ENCODE measurements at places on chromosomes 1 and 21.

- no peak for DNase-seq
Observed at GRCh38 chr1:45393718-45394302, 53.6 kb upstream of the MUTYH start.

DNA sequence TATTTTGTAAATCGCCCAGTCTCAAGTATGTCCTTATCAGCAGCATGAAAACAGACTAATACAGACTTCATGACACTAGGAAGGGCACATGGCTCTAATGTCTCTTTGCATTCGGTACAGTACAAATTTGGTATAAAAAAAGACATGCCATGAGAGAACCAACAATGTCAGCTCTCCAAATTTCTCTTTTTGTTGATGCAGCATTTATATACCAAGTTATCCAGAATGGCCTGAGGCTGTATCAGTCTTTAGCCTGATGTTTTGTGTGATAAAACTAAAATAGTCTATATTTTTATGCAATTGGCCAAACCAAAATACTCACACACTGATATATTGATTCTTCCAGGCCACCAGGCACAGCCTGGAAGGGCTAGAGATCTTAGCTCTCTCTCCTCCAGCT is 124.3 kb upstream of the SAMSN1 start:
- no peak for DNase-seq

DNA sequence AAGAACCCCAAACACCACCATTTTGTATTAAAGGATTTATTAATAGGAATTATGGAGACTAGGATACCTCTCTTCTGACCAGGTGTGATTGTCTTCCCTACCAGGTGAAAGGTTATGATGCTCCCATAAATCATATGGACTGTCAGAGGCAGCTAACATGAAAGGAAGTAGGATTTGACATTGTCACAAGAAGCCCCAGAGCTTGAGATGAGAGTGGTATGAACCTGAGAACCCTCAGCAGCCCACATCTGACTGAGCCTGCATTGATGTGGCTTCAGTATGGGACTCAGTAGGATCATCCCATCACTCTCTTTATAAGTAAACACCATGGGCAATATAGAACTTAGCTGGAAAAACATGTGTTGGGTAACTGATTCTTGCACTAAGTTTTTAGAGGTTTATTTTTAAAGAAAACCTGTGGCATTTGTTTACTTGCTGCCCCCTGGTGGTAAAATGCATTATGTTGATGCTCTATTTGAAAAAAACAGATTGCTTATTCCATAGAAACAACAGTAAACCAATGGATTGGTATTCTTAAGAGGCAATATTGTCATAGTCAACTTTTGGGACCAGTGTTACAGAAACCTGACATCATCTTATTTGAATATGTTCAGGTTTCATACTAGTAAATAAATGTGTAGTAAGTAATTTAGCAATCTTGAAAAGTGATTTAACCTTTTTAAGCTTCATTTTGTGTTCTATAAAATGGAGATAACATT is 16.6 kb upstream of the CACYBP start:
- peak; percentile 34 for DNase-seq

- DNase-seq, result no peak
Observed at GRCh38 chr1:44693900-44694299, 19.4 kb downstream of the ARMH1 start.

- DNase-seq, result no peak
Observed at GRCh38 chr1:58317694-58318093, 228.8 kb downstream of the OMA1 start.

GRCh38 chr1:115666702-115667101 is 24.9 kb downstream of the VANGL1 start:
- no peak for DNase-seq

DNA sequence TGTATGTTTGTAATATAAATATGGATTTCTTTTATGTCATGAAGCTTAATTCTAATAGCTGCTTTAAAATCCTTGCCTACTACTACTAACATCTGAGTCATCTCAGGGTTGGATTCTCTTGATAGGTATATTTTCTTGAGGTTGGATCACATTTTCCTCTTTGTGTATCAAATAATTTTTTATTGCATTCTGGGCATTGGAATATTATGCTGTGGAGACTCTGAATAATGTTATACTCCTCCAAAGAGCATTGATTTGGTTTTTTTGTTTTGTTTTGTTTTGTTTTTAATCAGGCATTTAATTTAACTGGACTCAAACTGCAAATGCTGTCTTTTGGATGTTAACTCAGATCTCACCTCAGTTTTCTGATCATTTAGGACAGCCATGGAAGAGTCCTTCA is 8.0 kb downstream of the DHX9 start:
- no peak for DNase-seq

DNA sequence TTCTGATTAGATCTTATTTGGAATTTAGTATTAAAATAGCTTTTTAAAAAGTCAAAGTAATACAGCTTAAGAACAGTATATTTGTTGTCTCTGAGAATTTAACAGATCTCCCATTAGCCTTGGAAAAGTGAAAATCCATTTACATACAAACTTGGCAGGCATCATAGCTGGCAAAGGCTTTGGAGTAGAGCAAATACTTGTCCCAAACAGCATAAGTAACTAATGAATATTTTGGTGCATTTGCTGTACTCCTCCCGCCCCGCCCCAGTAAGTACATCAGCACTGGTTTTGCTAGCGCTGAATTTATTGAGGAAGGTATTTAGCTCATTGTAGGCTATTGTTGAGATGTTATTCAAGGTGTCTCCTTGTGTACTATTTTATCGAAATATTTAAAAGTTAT is 417.7 kb upstream of the KAZN start:
- no peak for DNase-seq

All from HEK293T (cell line).